ENCODE measurements at places on chromosomes 7 and 10.

DNA sequence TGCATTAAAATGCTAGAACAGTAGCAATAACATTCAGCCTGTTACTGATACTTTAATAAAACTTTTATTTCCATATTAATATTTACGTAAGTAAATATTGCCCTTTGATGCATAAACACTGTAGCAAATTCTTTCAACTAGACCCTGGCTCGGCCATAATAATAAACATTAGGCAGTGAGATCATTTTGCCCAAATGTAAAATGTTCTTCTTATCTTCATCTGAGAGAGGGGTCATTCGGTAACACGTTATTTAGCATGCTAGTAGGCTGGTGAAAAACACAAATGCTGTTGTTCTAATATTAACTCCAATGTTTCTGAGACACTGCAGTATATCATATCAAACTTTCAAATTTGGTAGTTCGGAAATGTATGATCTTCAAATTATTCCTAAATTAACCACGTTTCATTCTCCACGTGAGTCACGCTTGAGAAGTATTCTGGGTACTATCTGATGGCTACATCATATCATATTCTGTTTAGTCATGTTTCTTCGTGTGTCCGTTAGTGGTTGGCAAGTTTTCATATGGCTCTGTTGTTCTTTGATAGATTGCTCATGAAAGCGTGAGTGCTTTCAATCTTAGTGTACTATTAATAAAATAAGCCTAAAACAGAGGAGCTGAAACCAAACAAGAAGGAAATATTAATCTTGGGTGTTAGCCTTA is 145.8 kb downstream of the NSUN6 start:
- DNase-seq: no peak

DNA sequence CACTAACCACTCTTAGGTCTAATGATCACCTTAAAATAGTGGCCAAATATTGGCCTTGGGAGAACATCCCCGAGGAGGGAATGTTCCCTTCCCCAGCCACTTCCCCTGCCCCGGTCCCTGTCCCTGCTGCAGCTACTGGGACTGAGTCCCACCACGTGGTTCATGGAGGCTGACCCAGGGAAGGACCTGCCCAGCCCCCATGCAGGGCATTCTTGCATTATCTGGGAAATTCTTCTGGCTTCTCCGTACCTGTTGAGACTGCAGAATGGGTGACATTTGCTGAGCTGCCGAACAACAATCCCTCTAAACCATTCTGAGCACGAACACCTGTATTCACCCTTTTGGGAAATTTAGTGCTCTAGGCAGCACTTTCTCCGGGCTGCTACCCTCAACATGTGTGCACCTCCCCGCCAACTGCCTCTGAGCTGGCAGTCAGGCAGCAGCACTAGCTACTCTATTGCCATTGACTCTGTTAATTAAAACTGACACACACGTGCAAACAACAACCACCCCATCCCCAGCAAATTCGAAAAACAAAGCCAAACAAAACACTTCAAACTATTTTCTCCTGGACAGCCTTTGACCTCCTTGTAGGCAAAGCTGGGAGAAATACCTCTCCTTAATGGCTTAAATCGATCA is 567.4 kb upstream of the MKI67 start:
- no peak for DNase-seq

GRCh38 chr7:27097686-27098577 is 2.1 kb upstream of the HOXA1 start:
- DNase-seq: no peak

GRCh38 chr7:17184805-17185689 is 113.4 kb upstream of the AHR start:
- no peak for DNase-seq

GRCh38 chr10:14806318-14806717 is 31.5 kb downstream of the CDNF start:
- DNase-seq: no peak

DNA sequence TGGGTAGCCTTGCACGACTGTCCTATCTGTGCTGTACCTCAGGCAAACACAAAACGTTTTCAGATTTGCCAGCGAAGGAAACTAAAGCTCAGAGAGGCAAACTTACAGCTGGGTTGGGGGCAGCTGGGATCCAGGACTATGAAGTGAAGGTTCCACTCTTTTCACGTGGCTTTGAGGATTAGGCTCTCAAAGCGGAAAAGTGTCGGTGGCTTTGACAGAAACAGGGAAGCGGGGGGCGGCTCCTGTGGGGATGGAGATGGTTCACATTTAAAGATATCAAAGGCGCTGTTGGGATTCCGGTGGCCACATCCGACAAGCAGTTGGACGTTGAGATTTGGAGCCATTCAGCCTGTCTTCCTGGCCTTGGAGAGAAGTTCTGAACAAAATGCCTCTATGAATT is 958.3 kb upstream of the ZNF722 start:
- no peak for DNase-seq

DNA sequence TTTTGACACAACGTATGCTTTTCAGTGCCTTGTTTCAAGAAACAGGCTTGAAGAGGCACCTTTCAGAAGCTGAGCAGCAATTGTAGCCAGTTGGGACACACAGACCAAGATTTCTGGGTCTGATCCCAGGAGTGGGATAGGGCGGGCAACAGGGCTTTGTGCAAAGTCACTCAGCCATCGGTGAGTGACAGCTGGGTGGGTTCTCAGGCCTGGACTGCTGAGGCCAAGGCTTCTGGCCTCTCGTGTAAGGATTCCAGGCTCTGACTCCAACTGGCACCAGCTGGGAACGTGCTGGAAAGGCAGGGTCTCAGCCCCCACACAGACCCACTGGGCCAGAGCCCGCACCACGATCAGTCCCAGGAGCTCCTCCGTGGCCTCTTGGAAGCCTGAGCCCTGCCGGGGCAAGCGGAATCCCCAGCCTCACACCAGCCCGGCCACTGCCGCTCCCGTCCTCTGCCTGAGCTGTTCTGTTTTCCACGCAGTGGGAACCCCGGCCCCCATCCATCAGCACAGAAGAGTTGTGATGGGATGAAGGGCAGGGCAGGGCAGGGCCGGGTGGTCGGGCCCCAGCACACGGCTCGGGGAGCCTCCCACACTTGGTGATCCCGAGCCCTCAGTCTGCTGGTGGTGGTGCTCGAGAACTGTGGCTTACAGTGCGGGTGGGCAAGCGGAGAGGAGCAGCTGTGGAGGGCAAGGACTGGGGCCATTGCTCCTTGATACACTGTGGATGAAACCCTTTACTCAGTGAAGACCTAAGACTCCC is 46.8 kb downstream of the VIPR2 start:
- DNase-seq: no peak

- no peak for DNase-seq
These were observed 83.6 kb downstream of the ZNF277 start for GRCh38 chr7:112290065-112290464.

- DNase-seq: no peak
These were observed 218.3 kb downstream of the FAM107B start for GRCh38 chr10:14556285-14556956.

DNA sequence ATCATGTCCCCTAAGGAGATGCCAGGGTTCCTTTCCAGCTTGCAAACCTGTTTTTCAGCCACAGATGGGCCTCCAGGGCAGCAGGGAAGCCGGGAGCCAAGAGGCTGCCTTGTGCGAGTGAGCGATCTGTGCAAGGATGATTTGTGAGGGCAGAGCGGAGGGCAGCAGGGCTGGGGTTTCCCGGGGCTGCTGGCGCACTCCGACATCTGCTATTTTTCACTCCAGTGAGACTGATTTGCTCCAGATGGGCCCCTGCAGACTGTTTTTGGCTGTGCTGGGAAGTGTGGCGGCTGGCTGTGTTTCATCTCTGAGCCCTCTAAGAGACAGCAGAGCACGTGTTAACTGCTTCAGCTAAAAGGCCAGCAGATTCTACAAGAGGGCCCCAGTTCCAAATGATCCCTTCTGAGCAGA is 466.2 kb downstream of the TYW1 start:
- DNase-seq: no peak

DNA sequence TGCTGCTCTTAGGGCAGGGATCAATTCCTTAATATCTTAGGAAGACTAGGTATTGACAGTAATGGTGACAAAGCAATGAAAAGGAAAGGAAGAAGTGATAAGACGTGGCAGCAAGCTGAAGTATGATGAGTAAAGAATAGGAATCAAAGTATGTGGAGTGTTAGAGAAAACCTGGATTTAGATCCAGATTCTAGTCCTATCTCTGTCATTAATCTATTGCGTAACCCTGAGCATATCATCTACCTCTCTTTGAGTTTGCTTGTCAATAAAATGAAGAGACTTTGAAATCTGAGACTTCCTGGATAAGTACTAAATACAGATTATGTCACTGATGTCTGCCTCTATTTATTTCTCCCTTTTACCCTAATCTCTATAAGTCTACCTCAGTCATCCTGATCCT is 89.2 kb downstream of the PTEN start:
- no peak for DNase-seq

- no peak for DNase-seq
These were observed 516.1 kb downstream of the CCSER2 start for GRCh38 chr10:84844461-84844860.

- DNase-seq: no peak
These were observed 20.7 kb downstream of the VSTM4 start for GRCh38 chr10:49094646-49095045.

All from stimulated activated CD8-positive, alpha-beta memory T cell treated with anti-CD3 and anti-CD28 coated beads, Interleukin-7, amount 100 ng/mL, for 24 hours (primary cell).